ENCODE measurements at places on chromosomes 7 and 10. TPM values are rescaled to one million over a fixed set of nuclear protein-coding genes. Genes with fewer than 3 reads are reported as not detected.

- DNase-seq: no peak
Measured at GRCh38 chr7:44998153-44998871, 1.7 kb upstream of the CCM2 start.

- no peak for DNase-seq
Measured at GRCh38 chr7:93378131-93378760, 146.1 kb downstream of the VPS50 start.

GRCh38 chr7:73903321-73904218 lies 42.6 kb downstream of the TMEM270 start:
- no peak for DNase-seq

The OLAH gene
- 0.34 TPM for total RNA-seq

- DNase-seq: no peak
Measured at GRCh38 chr7:44383566-44383965, 58.2 kb upstream of the CAMK2B start.

GRCh38 chr7:159040146-159040545 lies 104.5 kb downstream of the VIPR2 start:
- no peak for DNase-seq

The CYP3A4 gene
- total RNA-seq: not detected

The MACC1 gene
- total RNA-seq: 0.19 TPM

The SLC39A12 gene
- total RNA-seq: not detected

GRCh38 chr10:30365278-30365677 lies 16.2 kb upstream of the MTPAP start:
- DNase-seq: no peak

- DNase-seq: no peak
Measured at GRCh38 chr7:131642429-131642828, 86.0 kb upstream of the PODXL start.

DNA sequence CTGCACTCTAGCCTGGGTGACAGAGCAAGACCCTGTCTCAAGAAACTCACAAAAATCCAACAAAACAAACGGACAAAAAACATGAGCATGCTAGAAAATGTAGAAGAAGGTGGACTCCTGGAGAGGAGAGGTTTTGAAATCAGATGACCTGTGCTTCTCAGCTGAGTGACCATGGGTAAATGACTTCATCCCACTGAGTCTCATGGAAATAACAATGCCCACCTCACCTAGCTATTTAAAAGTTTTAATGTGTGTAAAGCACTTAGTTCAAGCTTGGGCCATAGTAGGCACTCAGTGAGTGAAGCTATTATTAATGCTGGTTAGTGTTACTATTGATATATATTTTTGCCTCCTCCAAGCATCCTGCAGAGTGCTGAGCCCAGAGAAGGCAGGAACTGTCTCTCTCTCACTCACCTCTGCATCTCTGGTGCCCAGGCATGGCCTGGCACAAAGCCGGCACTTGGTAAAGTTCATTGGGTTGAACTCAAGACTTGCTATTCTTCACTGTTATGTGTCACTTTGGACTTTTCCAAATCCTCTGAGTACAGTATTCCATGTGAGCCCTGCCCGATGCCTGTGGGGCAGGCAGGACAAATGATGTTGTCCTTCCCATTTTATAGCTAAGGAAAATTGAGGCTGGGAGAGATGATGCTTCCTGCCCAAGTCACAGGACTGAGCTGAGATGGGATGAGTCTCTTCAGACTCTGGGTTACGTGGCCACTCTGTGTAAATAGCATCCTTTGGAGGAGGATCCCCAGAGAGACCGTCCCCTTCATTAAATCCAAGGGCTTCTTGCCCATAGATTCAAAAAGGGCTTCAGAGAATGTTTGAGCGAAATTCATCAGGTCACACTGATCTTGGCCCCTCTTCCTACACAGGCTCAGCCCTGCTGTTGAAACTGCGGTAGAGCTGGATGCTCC lies 81.4 kb upstream of the EMX2 start:
- no peak for DNase-seq

The ZNF467 gene
- 6.8 TPM for total RNA-seq

GRCh38 chr10:127923646-127924045 lies 16.7 kb downstream of the PTPRE start:
- no peak for DNase-seq

GRCh38 chr7:26664274-26664673 lies 200.1 kb downstream of the SKAP2 start:
- no peak for DNase-seq

- no peak for DNase-seq
Measured at GRCh38 chr10:988667-989545, 672 bp downstream of the GTPBP4 start.
